Kasumi-1 (cell line): ENCODE measurements at places on chromosomes 4 and X.

- DNase-seq: no peak
Measured at GRCh38 chr4:27233531-27233930, 372.9 kb downstream of the STIM2 start.

GRCh38 chr4:121741751-121742150 lies 23.2 kb downstream of the SMIM43 start:
- no peak for DNase-seq

DNA sequence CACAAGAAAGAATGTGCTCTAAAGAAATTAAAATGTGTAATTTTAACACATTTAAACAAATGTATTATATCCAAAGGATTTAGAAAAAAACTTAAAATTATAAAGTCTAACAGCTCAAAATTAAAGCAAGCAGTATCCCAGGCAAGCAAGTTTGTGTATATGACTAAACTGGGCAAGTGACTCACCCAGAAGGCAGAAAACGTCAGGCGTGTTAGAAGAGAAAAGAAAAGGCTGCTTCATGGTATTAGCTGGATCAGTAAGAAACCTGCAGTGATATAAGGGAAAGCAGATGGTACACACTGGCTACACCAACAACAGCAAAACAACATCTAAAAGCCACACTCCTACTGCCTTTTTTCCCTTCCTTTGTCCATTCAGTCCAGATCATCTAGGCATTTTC lies 250.6 kb upstream of the NDST3 start:
- DNase-seq: no peak

- DNase-seq: no peak
Measured at GRCh38 chr4:172822331-172822730, 346.3 kb upstream of the GALNT7 start.

GRCh38 chrX:81662381-81662780 lies 460.5 kb downstream of the SH3BGRL start:
- DNase-seq: no peak

- no peak for DNase-seq
Measured at GRCh38 chrX:68498044-68498507, 775 bp upstream of the YIPF6 start.

DNA sequence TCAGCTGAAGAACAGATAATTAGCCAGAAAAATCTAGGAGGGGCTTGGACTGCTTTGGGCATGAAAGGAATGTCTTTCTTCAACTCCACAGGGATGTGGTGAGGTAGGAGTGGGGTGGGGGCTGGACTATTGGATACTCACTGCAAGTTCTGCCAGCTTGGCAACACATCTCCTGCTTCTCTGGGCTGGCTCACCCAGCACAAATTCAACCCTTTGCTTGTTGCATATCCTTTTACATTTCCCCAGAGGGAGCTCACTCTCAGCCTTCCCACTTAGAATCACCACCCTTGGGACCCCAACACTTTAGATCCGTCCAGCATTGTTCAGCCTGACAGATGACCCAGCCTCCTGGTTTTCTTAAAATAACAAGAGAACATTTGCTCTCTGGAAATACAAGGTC lies 120.6 kb downstream of the KDR start:
- DNase-seq: no peak

DNA sequence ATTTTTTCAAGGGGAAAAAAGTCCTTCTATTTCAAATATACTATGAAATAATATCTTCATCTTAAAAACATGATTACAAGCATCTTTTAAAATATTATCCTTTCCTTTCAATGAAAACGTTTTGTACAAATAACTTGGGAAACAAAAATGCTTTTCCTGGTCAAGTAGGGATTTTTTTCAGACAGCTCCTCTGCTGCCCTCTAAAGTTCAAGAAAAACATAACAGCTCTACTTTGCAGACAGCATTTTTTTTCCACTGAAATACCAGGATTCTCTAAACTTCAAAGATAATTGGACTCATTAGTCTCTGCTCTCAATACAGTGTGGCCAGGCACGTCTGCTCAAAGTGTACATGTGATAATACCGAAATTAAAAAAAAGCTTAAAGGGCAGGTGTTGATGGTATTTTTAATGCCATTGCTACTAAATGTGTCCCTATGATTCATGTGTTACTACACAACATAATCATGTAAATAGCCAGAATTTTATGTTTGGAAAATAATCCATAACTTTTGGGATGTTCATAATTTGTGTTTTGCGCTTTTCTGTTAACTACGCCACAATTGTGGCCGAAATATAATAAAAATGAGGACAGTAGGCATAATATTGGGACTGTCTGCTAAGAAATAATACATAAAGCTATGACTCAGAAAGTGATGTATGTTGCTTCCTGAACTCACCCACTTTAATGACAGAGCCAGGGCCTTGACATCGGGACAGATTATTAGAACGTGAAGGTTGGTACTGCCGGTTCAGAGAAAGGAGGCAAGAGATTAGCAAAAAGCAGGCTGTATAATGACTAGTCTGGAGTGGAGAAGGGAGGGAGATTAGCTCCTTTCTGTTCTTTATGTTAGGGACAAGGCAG lies 478.9 kb downstream of the KCNIP4 start:
- peak; percentile 43 for DNase-seq

DNA sequence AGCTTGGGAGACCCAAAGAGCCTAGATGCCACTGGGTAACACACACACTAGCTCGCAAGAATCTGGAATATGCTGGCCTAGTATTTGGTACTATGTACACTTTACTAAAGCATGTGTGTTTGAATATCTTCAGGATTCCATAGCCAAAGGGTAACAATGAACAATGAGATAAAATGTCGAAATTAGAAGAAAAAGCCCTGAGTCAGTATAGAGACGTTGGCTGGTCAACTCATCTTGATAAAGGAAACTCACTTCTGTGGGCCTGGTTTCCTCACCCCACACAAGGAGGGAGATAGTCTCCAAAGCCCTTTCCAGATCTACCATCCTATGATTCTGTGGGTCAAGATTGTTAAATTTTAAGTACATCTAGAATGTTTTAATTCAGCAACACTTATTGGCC lies 6.9 kb downstream of the ZDHHC9 start:
- DNase-seq: no peak

DNA sequence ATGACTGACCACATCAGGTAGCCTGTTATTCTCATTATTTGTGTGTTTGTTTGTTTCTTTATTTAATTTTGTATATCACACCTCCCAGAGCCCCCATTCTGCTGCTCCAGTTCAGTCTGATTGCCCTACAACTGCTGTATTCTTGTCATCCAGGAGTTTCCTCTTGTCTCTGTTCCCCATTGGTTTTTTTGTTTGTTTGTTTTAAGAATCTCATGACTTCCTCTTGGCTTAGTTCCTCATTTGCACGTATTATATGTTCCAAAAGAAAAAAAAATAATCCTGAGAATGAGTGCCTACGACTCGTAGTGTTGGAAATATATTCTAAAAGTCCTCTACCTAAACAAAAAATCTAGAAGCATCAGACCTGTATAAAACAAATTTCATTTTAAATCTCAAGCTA lies 142.3 kb upstream of the SLIT2 start:
- no peak for DNase-seq

DNA sequence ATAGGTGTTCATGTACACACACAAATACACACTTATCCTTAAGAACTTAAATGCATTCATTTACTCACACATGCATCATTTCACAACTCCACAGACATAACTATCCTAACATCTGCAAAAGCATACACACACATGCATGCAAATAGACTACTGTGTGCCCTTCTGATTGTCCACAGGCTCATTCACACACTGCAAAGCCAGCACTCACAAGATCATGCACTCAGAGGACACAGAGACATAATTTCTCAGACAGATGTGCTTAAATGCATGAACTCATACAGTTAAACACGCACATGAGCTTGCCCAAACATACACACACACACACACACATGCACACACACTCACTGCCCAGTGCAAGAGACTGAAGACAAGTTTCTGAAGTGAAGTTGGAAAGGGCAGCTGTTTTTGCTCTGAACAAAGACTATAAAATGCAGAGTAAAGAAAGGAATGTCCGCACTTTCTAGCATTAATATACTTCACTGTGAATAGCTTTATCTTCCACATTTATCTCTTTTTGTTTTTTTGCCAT lies 1018.0 kb upstream of the HS3ST1 start:
- no peak for DNase-seq

GRCh38 chrX:112067601-112068000 lies 15.0 kb downstream of the TRPC5 start:
- DNase-seq: no peak

DNA sequence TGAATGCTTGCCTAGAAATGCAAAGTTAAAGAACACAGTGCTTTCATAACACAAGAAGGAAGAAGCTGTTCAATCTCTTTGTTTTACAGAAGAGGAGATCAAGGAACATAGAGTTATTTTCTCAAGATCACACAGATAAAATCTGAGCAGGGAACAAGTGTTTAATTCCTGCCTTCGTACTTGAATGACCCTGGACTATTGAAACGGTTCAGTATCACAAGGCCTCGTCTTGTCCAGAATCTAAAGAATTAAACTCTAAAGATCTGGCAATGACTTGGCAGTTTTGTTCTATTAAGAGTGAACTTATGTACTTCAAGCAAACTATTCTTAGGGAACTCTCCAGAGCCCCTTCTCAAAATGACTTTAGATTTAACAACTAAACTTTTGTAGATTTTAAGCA lies 97.7 kb downstream of the ANXA5 start:
- no peak for DNase-seq

DNA sequence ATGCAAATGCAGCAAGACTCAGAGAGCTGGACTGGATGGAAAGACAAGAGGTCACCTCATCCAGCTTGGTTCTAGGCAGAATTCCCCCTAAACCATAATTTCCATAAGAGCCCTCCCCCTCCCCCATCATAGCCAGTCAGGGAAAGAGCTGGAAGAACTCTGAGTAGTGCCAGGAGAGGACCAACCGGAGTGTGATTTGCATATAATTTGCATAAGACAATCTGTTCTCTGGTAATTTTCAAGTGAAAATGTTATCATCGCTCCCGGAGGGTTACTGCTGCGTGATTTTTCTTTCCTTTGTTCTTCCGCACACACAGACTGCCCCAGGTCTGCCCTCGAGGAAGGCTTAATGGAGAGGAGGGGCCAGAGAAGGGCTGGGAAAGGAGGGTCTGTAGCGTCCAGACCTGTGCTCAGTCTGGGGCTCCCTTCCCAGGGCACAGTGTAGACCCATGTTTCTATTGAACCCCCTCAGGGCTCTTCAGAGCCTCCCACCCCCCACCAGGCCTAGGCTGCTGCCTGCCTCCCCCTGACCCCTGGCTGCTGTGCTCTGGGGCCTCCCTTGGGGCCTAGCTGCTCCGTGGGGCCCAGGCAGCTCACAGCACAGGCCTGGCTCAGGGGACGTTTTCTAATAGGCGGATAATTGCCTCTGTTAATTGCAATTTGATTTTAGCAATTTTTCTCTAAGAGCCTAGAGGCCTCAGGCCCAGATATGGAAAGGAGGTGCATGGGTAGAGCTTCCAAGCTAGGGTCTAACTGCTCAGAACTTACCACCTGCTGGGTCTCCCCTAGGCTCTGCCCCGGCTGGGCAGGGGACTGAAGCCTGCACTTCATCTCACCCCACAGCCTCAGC lies 90.4 kb upstream of the PJA1 start:
- no peak for DNase-seq

DNA sequence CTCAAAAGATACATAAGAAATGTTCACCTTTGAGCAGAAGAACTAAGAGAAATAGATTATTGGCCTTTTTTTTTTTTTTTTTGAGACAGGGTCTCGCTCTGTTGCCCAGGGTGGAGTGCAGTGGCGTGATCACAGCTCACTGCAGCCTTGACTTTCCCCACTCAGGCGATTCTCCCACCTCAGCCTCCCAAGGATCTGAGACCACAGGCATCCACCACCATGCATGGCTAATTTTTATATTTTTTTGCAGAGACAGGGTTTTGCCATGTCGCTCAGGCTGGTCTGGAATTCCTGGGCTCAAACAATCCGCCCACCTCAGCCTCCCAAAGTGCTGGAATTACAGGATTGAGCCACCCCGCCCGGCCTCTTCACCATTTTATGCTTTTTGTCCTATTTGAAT lies 2.9 kb upstream of the TLR6 start:
- no peak for DNase-seq

GRCh38 chr4:165464813-165465381 lies 86.1 kb downstream of the CPE start:
- DNase-seq: peak; percentile 68

DNA sequence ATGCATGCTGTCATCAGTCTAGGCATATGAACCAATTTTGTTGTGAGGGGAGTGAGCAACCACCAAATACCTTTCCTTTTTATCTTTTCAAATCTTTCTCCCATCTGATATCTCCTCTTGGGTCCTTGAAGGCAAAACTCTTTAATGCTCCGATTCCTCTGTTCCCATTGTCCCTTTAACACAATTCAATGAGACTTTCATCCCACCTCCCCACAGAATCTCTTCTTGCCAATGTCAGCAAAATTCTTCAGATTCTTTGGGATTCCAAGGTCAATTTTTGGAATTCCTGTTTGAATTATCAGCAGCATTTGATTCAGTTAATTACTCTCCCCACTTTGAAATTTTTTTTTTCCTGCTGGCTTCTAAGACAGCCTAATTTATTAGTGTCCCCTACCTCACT lies 232.7 kb downstream of the COX7B2 start:
- no peak for DNase-seq

- no peak for DNase-seq
Measured at GRCh38 chrX:124010157-124010556, 48.7 kb downstream of the STAG2 start.

- DNase-seq: no peak
Measured at GRCh38 chrX:9183481-9183880, 149.6 kb upstream of the FAM9B start.

DNA sequence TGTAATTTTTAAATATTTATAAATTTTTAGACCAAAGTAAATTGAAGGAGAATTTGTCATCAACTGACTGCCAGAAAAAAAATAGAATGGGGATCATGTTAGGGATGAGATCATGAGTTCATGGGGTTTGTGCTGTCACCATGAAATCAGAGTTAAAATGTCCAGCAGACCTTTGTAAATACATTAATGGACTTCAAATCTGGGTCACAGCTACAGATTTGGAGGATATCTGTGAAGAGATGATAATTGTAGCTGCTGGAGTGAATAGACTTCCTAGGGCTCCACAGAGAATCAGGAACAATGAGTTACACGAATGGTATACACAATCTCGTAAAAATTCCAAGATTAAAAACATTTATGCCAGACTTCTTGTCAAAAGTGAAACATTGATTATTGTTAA lies 6.6 kb downstream of the FSTL5 start:
- no peak for DNase-seq

GRCh38 chrX:16966752-16967448 lies 20.4 kb downstream of the REPS2 start:
- no peak for DNase-seq

GRCh38 chrX:80766916-80767315 lies 42.8 kb downstream of the BRWD3 start:
- no peak for DNase-seq

- no peak for DNase-seq
Measured at GRCh38 chrX:77493677-77494553, 46.7 kb downstream of the FGF16 start.

- peak; percentile 68 for DNase-seq
Measured at GRCh38 chrX:76555816-76556215, 128.3 kb downstream of the MAGEE1 start.
